ENCODE measurements at places on chromosomes 16 and 17. TPM values are rescaled to one million over a fixed set of nuclear protein-coding genes. Genes with fewer than 3 reads are reported as not detected.

- peak overlapping the region; percentile 96 for H3K27ac ChIP-seq
- H3K4me1 ChIP-seq, result peaks cover 31% of the 10 kb centered on the region
- H3K4me3 ChIP-seq, result peak overlapping the region; percentile 90
- H3K27me3 ChIP-seq, result peaks cover 8% of the 10 kb centered on the region
- peak; percentile 82 for DNase-seq
Observed at GRCh38 chr17:28710861-28711722, 596 bp downstream of the PROCA1 start.

DNA sequence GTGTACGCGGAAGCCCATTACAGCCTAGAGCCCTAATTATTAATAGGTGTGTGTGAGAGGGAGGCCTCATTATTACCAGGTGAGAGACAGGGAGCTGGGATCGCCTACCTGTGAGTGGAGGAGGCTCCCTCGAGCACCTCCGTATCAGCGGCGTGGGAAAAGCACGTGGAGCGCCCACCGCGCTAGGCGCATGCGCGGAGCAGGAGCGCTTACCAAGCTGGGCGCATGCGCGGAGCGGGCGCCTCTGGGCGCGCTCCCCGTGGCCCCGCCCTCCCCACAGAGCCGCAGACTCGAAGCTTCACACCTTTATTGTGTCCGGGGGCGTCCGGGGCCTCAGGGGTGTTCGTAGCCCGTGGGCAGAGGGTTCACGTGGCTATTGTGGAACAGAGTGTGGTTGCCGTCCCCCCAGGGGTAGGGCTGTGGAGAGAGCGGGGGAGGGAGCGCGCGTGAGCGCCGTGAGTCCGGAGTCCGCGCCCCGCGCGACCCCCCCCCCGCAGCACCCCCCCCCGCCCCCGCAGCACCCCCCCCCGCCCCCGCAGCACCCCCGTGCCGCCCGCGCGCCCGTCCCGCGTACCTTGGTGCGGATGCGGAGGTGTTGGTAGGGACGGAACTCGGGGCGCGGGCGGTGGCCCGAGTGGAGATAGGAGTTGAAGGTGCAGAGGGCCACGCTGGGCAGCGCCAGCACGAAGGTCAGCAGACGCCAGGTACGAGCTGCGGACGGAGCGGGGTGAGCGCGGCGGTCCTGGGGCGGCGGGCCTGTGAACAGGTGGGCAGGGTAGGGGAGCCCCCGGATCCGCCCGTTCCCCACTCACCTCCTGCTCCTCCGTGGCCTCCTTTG lies 500 bp downstream of the COX6A2 start:
- H3K27me3 ChIP-seq, result peaks cover 43% of the 10 kb centered on the region
- DNase-seq, result no peak
- no peak overlapping the region for H3K4me3 ChIP-seq
- H3K4me1 ChIP-seq, result no peaks in the 10 kb centered on the region

GRCh38 chr17:73628642-73629552 lies 15.3 kb downstream of the SDK2 start:
- no peak overlapping the region for H3K27ac ChIP-seq
- no peaks in the 10 kb centered on the region for H3K4me1 ChIP-seq
- DNase-seq, result no peak
- H3K27me3 ChIP-seq, result no peaks in the 10 kb centered on the region
- H3K4me3 ChIP-seq, result no peak overlapping the region

GRCh38 chr16:67235816-67236562 lies 9.1 kb downstream of the TMEM208 start:
- H3K27ac ChIP-seq, result peak overlapping the region; percentile 61

DNA sequence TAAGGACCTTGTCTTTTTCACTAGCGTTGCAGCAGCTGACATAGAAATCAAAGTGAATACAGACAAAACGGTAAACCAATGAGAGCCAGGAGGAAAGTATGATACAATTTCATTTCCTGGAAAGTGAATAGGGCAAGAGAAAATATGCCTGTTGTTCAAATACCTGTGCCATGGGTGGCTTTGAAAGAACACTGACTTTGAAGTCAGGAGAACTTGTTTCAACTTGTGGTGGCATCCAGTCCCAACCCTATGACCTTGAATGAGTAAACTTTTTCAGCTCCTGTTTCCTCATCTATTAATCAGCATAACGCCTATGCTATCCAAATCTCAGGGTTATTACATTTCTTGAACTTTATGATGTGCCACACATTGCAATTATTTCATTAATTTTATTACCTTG lies 173.7 kb upstream of the HS3ST3A1 start:
- H3K27ac ChIP-seq, result no peak overlapping the region
- no peak for DNase-seq
- peaks cover 9% of the 10 kb centered on the region for H3K27me3 ChIP-seq
- H3K36me3 ChIP-seq, result peaks cover 19% of the 10 kb centered on the region

- 0 out of 2 replicates have a peak, but pooled peaks cover 11% of the 10 kb centered on the region for H3K36me3 ChIP-seq
- no peak overlapping the region for H3K4me3 ChIP-seq
- H3K4me1 ChIP-seq, result peaks cover 7% of the 10 kb centered on the region
- H3K27ac ChIP-seq, result no peak overlapping the region
- no peak for DNase-seq
Observed at GRCh38 chr17:37317867-37318266, 57.9 kb upstream of the C17orf78 start.

DNA sequence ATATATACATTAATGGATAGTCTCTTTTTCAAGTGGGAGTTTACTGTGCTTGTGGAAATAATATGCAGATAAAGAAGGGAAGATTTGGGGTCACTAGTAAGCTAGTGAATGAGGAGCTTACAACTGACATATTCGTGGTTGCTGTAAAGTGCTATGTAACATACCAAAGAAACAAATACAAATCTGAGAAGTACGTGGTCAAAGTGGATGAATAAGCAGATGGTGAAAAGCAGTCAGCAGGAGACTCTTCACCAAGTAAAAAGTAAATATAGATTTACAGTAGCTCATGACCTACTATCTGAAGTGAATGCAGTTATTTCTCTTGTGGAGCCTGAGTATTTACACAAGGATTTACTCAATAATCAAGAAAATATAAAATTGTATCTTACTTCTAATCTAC lies 136.6 kb upstream of the ELAC2 start:
- peak; percentile 19 for DNase-seq
- H3K27ac ChIP-seq, result no peak overlapping the region
- peaks cover 28% of the 10 kb centered on the region for H3K4me1 ChIP-seq
- H3K36me3 ChIP-seq, result no peaks in the 10 kb centered on the region
- H3K4me3 ChIP-seq, result no peak overlapping the region
- peaks cover 2% of the 10 kb centered on the region for H3K27me3 ChIP-seq

GRCh38 chr17:20267459-20267842 lies 199.9 kb downstream of the LGALS9B start:
- no peaks in the 10 kb centered on the region for H3K27me3 ChIP-seq
- H3K4me3 ChIP-seq, result no peak overlapping the region
- H3K36me3 ChIP-seq, result no peaks in the 10 kb centered on the region
- H3K4me1 ChIP-seq, result peaks cover 43% of the 10 kb centered on the region

DNA sequence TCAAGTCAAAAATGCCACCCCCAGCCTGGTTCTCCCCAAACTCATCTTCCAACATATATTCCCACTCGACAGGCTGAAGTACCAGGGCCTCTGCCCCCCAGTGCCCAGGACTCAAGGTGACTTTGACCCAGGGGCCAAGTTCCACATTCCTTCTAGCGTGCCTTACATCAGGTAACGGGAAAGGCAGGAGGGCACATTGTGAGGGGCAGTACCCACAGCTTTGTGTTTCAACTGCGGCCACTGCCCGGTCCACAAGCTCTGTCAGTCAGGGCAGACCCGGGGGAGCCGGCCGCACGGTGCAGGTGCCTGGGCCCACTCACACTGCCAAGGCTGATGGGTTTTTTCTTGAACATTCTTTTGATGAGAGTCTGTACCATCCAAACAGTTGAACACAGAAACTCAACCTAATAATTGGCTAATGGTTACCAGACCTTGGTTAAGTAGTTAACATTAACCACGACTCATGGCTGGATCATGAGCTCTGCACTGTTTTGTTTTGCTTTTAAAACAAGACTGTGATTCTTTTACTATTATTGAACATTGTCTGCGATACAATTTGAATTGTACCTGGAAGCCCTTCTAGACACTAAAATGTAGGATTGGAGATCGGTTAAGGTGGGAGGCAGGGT lies 17.6 kb downstream of the ACE start:
- no peak overlapping the region for H3K4me3 ChIP-seq
- no peaks in the 10 kb centered on the region for H3K36me3 ChIP-seq
- no peak for DNase-seq
- H3K27me3 ChIP-seq, result peaks cover 30% of the 10 kb centered on the region
- H3K27ac ChIP-seq, result no peak overlapping the region
- H3K4me1 ChIP-seq, result peaks cover 22% of the 10 kb centered on the region

GRCh38 chr17:67680445-67681224 lies 37.1 kb upstream of the NOL11 start:
- no peak for DNase-seq
- H3K27ac ChIP-seq, result no peak overlapping the region
- peaks cover 7% of the 10 kb centered on the region for H3K4me1 ChIP-seq
- peaks cover 2% of the 10 kb centered on the region for H3K27me3 ChIP-seq
- H3K4me3 ChIP-seq, result no peak overlapping the region

DNA sequence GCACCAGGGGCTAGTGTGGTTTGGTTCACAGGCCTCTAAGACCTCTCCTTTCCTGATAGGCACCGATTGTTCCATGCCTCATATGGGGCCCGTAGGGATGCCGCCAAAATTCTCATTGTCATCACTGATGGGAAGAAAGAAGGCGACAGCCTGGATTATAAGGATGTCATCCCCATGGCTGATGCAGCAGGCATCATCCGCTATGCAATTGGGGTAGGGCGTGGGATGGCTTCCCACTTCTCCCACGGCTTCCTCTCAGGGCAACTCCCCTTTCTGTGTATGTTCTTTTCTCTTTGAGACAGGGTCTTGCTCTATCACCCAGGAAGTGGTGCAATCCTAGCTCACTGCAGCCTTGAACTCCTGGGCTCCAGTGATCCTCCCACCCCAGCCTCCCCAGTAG lies 5.3 kb downstream of the ITGAX start:
- H3K4me1 ChIP-seq, result 0 out of 2 replicates have a peak, but pooled peaks cover 2% of the 10 kb centered on the region
- H3K36me3 ChIP-seq, result no peaks in the 10 kb centered on the region
- H3K27me3 ChIP-seq, result peaks cover 25% of the 10 kb centered on the region

WNT3 gene
- total RNA-seq, result 2.6 TPM

SLFN11 gene
- total RNA-seq, result 24.2 TPM

EFNB3 gene
- total RNA-seq, result 0.04 TPM

CIITA gene
- total RNA-seq, result 0.18 TPM

FA2H gene
- total RNA-seq, result not detected

Data from HFFc6 (cell line).